ENCODE measurements at places on chromosomes 7 and 10.

DNA sequence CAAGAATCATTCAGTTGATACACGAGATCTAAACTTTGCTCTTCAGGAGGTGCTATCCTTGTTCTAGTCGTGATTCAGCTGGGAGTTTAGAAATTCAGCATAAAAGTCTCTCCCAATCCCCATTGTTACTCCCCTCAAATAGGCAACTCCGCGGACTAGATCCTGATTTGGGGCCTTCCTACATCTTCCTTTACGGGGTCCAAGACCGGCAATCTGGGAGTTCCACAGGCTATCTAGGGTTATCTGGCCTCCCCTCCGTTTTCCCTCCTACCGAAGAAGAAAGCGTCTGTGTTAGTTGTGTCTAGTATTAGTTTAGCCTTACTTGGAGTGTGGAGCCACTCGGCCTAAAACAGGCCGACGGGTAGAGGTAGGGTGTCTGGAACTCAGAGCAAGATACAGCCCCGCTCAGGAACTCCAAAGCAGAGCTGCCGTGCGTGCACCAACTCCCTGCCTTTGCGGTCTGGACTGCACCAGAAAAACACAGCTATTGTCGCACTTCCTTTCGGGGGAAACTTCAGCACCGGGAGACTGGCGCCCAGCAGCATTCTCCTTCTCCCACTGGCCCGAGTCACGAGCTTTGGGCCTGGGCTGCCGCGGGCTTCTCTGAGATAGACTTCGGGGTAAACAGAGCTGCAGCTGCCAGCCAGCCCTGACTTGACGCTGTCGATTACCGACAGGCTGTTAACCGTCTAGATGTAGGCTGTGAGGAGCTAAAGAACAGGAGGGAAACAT is 1.5 kb upstream of the DLX5 start:
- no peak for DNase-seq

GRCh38 chr10:76024460-76025123 is 593.2 kb downstream of the LRMDA start:
- no peak for DNase-seq

- DNase-seq: no peak
These were observed 31.1 kb downstream of the RTKN2 start for GRCh38 chr10:62237506-62237905.

- no peak for DNase-seq
These were observed 22.6 kb downstream of the EPDR1 start for GRCh38 chr7:37942934-37943610.

DNA sequence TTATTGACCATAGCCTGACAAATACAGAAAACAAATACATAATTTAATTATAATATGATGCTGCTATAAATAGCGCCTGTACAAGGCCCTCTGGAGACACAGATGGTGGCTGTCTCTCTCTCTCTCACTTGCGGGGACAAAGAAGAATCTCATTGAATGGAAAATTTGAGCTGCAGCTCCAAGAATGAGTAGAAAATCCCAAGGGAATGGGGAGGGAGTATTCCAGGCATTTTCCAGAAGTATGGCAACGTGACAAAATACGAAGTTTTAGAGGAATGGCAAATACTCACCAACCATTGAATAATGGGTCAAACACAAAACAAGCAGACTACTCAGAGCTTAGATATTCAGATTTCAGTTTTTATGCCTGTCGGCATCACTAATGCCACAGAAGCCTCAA is 179.9 kb downstream of the NRP1 start:
- DNase-seq: no peak

DNA sequence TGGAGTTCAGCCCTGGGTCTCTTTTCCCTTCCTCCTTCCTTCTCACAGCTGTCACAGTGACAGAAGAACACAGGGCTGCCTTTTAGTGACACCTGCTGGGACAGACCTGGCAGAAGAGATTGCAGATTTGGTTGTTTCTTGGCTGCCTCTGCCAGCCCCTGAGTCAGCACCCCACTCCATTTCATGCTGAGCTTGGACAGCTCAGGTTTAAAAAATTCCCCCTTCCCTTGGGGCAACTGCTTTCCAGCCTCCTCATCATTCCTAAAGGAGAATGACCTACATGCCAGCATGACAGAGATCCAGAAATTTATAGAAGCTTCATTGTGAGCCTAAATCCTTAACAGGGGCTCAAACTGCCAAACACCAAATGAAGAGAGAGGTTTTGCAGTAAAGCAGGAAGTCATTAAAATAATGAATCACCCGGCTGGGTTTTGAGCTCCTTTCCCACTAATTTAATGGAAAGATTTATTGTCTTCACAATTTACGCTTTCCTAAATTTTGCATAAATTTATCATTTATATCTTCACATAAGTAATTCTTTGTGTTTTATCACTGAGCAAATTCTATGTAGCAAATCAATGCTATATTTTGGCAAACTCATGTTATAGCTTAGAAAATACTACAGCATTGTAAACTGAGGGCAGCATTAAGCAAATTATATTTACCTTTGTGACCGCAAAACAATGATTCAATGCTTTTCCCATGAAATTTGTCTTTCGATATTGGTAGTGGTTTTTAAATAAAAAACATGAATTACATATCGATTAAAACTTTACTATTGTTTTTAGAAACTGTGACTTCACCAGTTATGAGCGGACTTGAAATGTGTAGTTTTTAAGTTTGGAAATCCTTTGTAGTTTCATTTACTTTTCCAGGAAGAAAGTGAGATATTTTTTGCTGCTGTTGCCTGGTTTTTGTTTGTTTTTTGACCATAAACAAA is 399.5 kb upstream of the ANKRD30A start:
- peak; percentile 60 for DNase-seq

- DNase-seq: peak; percentile 61
These were observed 13.9 kb downstream of the OSBPL3 start for GRCh38 chr7:24965831-24966708.

DNA sequence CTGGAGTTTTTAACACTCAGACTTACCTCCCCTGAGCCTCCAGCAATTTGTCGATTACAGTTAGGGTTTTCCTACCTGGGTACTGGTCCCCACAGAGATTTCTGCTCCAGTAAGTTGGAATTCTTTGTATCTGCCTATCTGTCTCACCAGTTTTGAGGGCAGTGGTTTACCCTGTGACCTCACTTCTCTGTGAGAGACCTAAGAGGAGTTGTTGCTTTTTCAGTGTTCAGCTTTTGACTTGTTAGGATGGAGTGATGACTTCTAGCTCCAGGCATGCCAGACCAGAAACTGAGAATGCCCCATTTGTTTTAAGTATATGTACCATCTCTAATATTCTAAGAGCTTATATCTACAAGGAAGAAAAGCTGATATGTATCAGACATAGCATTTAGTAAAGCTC is 42.9 kb downstream of the CSGALNACT2 start:
- DNase-seq: no peak

GRCh38 chr10:46541017-46541661 is 15.3 kb downstream of the GPRIN2 start:
- no peak for DNase-seq

DNA sequence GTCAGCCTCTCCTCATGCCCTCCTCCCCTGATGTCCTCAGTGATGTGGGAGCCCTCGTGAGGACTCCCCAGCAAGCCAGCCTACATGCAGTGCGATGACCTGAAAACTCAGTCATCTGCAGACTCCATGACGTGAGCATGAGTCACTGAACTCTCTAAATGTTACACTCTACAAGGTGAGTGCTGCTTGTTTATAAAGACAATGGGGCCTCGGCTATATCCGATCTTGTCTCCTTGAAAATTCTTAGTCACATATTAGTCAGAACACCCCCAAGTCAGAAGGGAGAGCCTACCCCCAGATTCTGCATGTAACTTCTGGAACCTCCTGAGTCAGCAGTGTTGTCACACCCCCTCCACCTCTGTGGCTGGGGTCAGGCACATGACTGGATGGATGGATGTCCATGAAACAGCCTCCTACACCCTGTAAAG is 673.8 kb downstream of the INHBA start:
- DNase-seq: peak; percentile 99

DNA sequence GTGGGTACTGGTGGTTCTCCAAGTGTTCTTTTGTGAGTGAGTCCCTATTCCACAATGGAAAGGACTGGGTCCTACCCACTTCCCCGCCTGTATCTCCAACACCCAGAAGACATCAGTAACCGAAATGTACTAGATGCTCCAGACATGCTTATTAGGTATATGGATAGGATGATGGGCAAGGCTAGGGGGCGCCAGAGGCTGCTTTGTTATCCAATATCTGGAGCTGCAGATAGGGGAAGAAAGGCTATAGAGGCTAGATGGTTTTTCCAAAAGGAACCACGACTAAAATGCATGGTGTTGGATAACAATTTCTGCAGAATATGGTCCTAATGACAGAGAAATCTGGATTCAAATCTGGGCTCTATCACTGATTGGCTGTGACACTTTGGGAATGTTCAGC is 56.2 kb upstream of the TM9SF3 start:
- peak; percentile 11 for DNase-seq

GRCh38 chr7:136186281-136186680 is 209.1 kb upstream of the MTPN start:
- DNase-seq: no peak

GRCh38 chr7:67655168-67655567 is 658.5 kb downstream of the TYW1 start:
- DNase-seq: no peak

GRCh38 chr10:64733980-64734379 is 1212.8 kb downstream of the REEP3 start:
- no peak for DNase-seq

- no peak for DNase-seq
These were observed 20.0 kb downstream of the ZNF786 start for GRCh38 chr7:149070372-149071125.

- DNase-seq: no peak
These were observed 67.7 kb upstream of the JCAD start for GRCh38 chr10:30127120-30127541.

DNA sequence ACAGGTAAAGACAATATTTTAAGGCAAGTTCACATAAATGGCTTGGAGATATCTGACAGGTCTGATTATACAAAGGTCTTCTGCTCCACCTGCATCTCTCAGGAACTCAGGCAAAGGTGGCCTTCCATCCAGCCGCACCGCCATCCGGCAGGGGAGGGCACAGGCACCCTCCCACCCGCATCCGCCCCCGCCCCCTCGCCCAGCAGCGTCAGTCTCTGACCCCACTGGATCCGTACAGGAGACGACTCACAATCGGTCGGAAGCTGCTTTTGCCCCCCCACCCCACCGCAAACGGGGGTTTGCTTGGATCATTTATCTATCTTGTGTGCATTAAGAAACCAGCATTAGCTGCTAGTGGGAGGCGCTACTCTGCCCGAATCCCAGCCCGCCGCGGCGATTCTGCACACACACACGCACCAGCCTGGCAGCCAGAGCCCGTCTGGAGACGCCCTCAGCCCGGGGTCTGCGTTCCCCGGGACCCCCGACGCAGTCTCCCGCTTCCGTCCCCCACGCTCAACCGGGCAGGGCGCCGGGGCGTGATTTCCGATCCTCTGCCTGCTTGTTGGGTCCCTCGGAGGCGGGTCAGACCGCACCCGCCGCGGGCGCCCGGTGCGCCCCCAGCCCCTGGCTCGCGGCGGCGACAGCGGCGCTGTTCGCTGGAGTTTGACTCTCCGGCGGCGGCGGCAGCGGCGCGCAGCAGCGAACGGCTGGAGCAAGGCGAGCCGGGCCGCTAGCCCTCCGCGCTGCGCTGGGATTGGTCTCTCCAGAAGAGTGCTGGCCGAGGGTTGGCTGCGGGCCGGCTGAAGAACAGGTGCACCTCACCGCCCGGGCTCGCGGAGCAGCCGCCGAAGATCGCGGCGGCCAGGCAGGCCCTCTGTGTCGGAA is 820 bp upstream of the NRG3 start:
- DNase-seq: no peak

GRCh38 chr7:112990624-112991023 is 96.0 kb downstream of the GPR85 start:
- no peak for DNase-seq

DNA sequence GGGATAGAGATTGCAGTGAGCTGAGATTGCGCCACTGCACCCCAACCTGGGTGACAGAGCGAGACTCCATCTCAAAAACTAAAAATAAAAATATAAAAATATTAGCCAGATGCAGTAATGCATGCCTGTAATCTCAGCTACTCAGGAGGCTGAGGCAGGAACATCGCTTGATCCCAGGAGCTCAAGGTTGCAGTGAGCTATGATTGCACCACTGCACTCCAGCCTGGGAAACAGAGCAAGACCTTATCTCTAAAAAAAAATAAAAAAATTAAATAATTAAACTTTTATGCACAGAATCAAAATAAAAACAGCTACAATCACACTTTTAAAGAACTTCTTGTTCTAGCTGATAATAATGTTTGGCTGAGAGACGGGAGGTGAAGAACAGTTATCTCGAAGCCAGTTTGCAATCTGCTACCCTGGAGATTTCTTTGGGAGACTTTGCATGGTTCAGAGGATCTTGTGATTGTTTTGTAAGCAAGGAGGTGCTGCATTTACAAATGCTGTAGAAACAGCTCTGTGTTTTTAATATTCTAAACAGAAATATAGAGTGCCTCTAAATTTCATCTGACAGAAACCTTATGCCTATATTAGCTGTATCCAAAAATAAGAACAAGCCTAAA is 19.9 kb upstream of the MACROH2A2 start:
- no peak for DNase-seq

- no peak for DNase-seq
These were observed 2.5 kb downstream of the HSPB1 start for GRCh38 chr7:76304888-76305375.

- DNase-seq: no peak
These were observed 24.6 kb upstream of the BHLHA15 start for GRCh38 chr7:98186452-98187137.

DNA sequence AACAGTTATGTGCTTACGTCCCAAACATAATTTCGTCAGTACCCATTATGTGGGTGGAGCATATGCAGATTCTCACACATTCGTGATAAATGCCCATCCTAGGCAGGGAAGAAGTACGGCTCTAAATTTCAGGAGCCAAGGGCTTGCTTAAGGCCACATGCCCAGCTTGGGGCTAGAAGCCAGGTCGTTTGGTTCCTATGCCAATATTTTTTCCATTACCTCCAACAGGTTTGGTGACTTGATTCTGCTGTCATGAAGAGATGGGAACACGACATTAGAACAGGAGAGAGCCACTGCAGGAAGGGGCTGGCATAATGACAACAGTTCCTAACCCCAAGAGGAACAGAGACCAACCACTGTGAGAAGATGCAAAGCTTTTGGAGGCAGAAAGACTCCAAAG is 85.1 kb downstream of the HIPK2 start:
- DNase-seq: no peak

- DNase-seq: no peak
These were observed 31.5 kb downstream of the FAM20C start for GRCh38 chr7:223861-224260.

DNA sequence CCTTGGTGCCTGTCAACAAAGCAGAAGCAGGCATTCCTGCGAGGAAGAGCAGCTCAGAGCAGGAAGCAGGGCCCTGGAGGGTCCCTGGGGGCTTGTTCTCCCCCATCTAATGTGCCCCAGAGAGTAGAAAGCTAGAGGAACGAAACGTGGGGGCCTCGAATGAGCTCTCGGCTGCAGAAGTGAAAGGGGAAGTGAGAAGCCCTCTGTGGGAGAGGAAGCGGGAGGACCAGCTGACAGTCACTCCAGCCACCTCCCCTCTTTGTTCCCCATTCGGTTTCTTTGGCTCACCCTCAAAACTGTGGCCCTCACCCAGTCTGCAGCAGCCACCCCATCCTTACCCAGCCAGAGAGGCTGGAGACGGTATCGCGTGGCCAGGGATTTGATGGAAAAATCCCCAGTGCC is 25.0 kb downstream of the C10orf105 start:
- no peak for DNase-seq

Measured in NCI-H226 (cell line).